ENCODE measurements at places on chromosomes 3 and 15.

DNA sequence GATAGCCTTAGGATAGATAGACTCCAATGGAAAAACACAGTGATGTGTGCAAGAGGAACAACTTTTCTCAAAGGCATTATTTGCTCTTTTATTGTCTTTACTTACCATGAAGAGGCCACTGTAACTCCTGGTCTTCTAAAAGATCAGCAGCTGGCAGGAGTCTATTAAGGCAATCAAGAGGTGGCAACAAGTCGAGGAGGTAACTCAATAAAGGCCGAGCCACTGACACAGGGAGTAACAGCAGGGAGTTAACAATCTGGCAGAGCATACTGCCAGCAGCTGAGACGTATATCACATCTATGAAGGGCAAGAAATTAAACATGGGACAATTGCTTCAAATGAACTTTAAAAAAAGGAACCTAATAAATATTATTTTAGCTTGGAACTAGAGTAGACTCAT is 106.2 kb downstream of the HERC1 start:
- no peak for DNase-seq

GRCh38 chr3:25834346-25834745 is 44.5 kb downstream of the OXSM start:
- DNase-seq: no peak

- no peak for DNase-seq
These were observed 66.7 kb upstream of the GATA2 start for GRCh38 chr3:128559486-128560225.

GRCh38 chr3:157754451-157754850 is 251.2 kb upstream of the VEPH1 start:
- no peak for DNase-seq

DNA sequence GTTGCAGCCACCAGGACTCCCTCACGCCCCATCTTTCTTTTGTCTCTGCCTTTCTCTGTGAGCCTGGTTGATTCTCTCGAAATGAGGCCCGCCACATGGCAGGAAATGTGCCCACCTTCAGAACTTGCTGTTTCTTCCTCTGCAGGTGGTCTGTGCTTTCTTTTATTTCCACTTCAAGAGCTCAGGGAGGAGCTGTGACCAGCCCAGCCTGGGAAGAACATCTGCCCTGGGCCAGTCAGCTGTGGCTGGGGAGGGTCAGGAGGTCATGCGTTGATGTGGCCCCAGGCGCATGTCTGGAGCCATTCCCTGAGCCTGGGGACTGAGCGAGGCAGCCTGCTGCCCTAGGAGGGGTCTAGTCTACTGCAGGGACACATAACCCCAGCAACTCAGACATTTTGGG is 8.0 kb downstream of the FBLN2 start:
- DNase-seq: no peak

- DNase-seq: no peak
These were observed 25.4 kb downstream of the AADAC start for GRCh38 chr3:151839313-151839631.

DNA sequence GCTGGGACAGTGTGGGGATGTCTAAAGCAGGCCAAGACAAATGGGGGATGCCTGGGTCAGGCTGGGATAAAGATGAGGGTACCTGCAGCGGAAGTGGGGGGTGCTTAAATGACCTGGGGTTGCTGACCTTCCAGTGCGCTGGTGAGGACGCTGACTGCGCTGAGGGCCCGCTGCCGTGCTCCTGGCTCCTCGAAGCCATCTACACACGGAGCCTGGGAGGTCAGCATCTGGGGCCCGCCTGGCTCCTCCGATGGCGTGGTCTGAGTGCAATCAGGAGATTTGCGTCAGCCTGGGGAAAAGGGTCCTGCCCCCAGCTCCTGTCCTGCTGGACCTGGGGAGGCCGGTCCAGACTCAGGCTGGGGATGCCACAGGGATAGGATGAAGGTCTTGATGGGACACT is 50.7 kb downstream of the SCN5A start:
- no peak for DNase-seq

- no peak for DNase-seq
These were observed 8.3 kb downstream of the EIF2AK4 start for GRCh38 chr15:39942101-39942752.

Measured in activated T-helper 9 cell treated with anti-CD3 and anti-CD28 coated beads, Interleukin-2, amount 50 U/mL, for 16 hours (primary cell).